Adrenal gland (tissue), 19 donors: ENCODE measurements at places on chromosomes 16 and 17. TPM values are rescaled to one million over a fixed set of nuclear protein-coding genes. Genes with fewer than 3 reads are reported as not detected.

GRCh38 chr17:79830303-79830702 is 8.9 kb downstream of the CBX4 start:
- peaks cover 22% of the 10 kb centered on the region for H3K36me3 ChIP-seq
- peaks cover 30% of the 10 kb centered on the region for H3K4me1 ChIP-seq
- H3K4me3 ChIP-seq, result no peak overlapping the region
- no peaks in the 10 kb centered on the region for H3K27me3 ChIP-seq

DNA sequence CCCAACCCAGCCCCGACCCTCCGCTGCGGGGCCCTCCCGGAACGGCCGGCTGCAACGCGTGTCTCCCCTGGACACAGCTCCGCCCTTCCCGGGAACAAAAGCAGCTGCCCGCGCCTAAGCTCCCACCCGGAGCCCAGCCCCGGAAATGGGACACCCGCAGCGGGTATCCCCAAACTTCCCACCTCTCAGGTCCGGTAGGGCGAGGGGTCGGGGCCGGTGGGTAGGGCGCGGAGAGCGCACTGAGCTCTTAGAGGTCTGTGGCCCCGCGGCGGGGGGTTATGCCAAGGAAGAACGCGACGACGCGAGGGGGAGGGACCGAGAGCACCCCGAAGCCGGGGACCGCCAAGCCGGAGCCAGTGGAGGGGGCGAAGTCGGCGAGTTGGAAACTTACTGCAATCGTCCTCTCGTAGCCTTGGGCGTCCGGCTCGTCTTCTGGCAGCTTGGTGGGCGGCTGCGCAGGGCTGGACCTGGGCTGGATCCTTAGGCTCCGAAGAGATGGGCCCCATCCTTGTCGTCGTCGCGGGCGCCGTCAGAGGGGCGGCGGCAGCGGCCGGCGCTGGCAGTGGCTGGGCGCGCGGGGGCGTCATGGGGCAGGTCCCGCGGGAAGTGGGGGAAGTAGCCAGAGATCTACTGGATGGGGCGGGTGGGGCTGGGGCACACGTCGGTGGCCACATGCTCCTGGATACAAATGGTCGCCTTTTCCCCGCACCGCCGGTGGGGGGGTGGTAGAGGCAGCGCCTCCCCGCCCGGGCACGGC is 6.9 kb downstream of the USP6 start:
- H3K36me3 ChIP-seq, result no peaks in the 10 kb centered on the region
- H3K27me3 ChIP-seq, result peaks cover 21% of the 10 kb centered on the region
- no peak for DNase-seq

DNA sequence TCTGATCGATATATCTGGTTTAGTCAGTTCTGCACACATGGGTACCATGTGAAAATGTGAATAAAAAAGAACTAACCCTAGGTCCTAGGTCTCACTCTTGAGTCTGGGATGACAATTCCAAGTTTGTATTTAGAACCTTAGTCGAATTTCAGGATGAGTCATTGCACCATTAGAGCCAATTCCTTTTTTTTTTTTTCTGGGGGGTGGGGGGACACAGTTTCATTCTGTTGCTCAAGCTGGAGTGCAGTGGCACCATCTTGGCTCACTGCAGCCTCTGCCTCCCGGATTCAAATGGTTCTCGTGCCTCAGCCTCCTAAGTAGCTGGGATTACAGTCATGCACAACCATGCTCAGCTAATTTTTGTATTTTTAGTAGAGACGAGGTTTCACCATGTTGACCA is 41.6 kb downstream of the SPAG9 start:
- no peaks in the 10 kb centered on the region for H3K27me3 ChIP-seq
- H3K4me3 ChIP-seq, result no peak overlapping the region
- no peak for DNase-seq
- no peak overlapping the region for H3K27ac ChIP-seq
- no peaks in the 10 kb centered on the region for H3K36me3 ChIP-seq

DNA sequence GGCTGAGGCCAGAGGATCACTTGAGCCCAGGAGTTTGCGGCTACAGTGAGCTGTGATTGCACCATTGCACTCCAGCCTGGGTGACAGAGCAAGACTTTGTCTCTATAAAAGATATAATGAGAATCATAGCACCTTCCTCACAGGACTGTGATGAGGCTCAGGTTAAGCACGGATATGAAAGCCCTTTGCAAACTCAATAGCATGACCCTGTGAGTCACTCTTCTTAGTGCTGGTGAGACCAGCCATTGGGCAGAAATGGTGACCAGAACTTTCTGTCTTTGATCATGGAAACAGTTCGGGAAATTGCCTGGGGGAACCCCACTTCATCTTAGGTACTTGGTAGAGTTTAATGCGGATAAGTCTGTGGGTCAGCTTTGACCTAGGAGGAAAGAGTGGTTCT is 144.2 kb downstream of the PRKCB start:
- no peaks in the 10 kb centered on the region for H3K4me1 ChIP-seq
- DNase-seq, result no peak
- H3K27ac ChIP-seq, result no peak overlapping the region
- no peaks in the 10 kb centered on the region for H3K27me3 ChIP-seq

DNA sequence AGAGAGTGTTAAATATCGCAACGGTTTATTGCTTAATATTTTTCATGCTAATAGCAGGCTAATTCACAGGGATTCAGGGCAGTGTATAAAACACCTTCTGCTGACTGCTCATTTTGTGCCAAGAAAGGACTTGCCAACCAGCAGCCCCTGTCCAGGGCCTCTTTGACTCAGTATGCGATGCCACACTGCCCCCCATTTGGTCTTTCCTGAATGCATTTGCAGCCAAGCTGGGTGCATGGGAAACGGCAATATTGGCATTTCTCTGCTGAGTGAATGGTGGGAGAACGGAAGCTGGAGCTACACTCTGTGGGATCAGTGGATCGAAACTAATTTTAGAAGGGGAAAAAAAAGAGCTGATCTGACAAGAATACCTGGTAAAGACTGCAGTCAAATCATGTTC is 152.9 kb upstream of the C16orf82 start:
- H3K4me1 ChIP-seq, result no peaks in the 10 kb centered on the region
- H3K4me3 ChIP-seq, result no peak overlapping the region
- H3K27me3 ChIP-seq, result no peaks in the 10 kb centered on the region
- no peaks in the 10 kb centered on the region for H3K36me3 ChIP-seq
- DNase-seq, result no peak

GRCh38 chr16:20515688-20516090 is 60.5 kb downstream of the ACSM2B start:
- H3K36me3 ChIP-seq, result no peaks in the 10 kb centered on the region
- H3K4me1 ChIP-seq, result no peaks in the 10 kb centered on the region
- H3K27me3 ChIP-seq, result no peaks in the 10 kb centered on the region
- no peak for DNase-seq

DNA sequence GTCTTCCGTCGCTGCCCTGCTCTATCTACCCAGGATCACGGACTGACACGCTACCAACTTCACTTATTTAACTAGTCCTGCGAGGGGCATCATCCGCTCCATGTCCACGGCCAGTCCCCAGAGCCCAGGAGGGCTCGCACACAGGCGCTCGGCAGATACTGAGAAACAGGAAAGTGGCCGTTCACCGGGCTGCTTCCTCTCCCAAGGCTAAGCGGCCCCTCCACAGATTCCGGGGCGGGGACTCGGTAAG is 388 bp downstream of the OXLD1 start:
- no peak for DNase-seq
- H3K27ac ChIP-seq, result peak overlapping the region; percentile 79
- H3K36me3 ChIP-seq, result peaks cover 28% of the 10 kb centered on the region
- H3K27me3 ChIP-seq, result no peaks in the 10 kb centered on the region

FNDC8 gene
- not detected for total RNA-seq

DNA sequence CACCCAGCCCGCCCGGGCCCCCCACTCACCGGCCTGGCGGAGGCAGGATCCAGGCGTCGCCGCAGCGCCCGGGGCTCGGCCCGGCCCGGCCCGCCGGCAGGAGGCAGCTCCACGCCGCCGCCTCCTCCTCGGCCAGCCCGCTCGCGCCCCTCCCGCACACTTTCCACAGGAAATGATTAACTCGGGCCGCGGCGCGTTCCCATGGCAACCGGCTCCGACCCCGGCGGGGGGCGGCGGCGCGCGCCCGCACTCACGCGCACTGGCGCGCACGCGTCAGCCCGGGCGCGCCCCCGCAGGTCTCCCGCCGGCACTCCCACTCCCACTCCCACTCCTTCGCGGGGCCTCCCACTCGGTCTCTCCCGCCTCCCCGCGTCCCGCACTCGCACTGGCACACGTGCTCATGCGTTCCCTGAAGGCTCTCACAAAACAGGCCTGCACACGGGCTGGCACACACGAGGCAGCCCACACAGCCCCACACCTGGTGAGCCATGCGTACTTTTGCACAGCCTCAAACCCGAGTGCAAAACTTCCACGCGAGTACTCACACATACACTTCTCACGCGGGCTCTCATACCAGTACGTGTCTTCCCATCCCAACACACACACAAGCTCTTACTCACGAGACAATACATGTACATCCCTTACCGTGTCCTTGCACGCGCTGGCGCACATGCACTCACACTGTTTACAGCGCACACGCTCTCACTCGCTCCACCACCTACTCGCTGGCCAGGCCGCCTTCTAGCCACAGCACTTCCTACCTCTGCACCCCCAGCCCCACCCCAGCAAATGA is at the start of gene KIFC3:
KIFC3 (minus strand) TSS at position 151 of the 793 bp plus-strand sequence. CDS start 4,248 bp downstream, outside the sequence.
- peak; percentile 90 for DNase-seq
- peak within 1 kb of the TSS; percentile 7 for H3K4me3 ChIP-seq
- H3K27ac ChIP-seq, result peak within 1 kb of the TSS; percentile 89

C17orf78 gene
- not detected for total RNA-seq

DNA sequence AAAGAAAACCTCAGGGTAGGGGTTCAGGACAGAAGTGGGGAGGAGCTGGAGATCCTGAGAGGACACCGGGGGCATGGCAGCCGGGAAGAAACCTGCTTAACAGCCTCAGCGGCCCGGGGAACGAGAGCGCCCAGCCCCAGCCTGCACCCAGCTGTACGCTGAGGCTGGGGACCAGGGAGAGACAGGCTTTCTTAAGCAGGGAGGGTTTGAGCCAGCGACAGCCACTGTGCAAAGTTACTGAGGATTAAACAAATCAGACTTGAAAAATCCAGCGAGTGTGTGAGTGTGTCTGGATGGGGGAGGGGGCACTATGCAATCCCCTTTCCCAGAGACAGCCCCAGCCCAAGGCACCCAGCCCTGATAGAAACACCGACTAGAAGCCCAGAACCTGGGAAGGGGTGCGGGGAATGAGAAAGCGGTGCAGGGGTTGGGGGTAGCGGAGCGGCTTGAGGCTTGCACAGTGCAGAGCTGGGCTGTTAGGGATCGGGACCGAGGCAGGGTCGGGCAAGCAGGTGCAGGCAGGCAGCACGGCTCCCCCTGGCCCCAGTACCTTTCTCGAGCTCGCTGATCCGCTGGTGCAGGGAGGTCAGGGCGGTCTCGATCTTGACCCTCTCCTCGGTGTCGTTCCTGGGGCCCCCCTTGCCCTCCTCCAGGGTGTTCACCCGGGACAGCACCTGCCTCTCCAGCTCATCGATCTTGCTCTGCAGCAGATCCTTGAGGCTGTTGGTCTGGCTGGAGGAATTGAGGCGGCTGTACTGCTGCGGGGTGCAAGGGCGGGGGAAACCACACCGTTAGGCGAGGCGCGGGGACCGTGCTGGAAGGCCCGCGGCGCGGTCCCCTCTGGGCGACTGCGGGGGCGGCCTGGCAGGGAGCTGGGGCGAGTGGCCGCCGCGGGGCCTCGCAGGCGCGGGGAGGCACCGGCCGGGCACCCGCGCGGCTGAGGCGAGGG is 1.2 kb downstream of the NPTX1 start:
- H3K27me3 ChIP-seq, result peaks cover 57% of the 10 kb centered on the region
- H3K27ac ChIP-seq, result no peak overlapping the region
- H3K4me1 ChIP-seq, result peaks cover 30% of the 10 kb centered on the region
- no peak for DNase-seq

GRCh38 chr17:42518755-42519545 is 17.1 kb upstream of the NAGLU start:
- H3K36me3 ChIP-seq, result peaks cover 36% of the 10 kb centered on the region
- peak; percentile 42 for DNase-seq
- H3K27ac ChIP-seq, result peak overlapping the region; percentile 99
- no peaks in the 10 kb centered on the region for H3K27me3 ChIP-seq

GRCh38 chr16:8600144-8600775 is 9.9 kb upstream of the TMEM114 start:
- no peak overlapping the region for H3K4me3 ChIP-seq
- no peaks in the 10 kb centered on the region for H3K36me3 ChIP-seq

DNA sequence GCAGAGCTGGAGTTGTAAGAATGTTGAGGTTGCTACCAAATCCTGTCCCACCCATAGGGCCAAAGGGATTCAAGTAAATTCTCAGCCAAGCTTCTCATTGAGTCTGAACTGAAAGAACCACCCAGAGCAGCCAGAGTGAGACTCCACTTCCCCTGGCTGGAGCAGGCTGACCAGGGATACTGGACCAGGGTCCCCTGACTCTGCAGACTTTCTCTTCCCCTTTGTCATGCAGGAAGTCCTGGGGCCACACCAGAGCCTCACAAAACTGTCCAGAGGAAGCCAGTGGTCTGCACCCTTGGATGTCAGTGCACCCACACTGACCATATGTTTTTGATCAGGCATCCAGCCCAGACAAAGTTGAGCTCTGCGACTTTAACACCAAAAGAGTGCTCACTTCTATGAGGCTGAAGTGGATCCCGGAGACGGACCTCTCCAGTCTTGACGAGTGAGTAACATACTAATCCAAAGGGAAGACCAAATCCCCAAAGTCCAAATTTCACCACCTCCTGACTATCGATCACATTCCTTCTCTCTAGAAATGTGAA is 4.1 kb downstream of the NXN start:
- no peak overlapping the region for H3K27ac ChIP-seq
- no peak for DNase-seq
- H3K27me3 ChIP-seq, result no peaks in the 10 kb centered on the region
- H3K4me1 ChIP-seq, result peaks cover 5% of the 10 kb centered on the region
- H3K36me3 ChIP-seq, result no peaks in the 10 kb centered on the region

GPR179 gene
- under 0.01 TPM for total RNA-seq

GRCh38 chr17:79075861-79076406 is 1.3 kb downstream of the ENGASE start:
- no peak for DNase-seq
- peaks cover 31% of the 10 kb centered on the region for H3K36me3 ChIP-seq
- H3K27ac ChIP-seq, result no peak overlapping the region
- peaks cover 22% of the 10 kb centered on the region for H3K4me1 ChIP-seq

DNA sequence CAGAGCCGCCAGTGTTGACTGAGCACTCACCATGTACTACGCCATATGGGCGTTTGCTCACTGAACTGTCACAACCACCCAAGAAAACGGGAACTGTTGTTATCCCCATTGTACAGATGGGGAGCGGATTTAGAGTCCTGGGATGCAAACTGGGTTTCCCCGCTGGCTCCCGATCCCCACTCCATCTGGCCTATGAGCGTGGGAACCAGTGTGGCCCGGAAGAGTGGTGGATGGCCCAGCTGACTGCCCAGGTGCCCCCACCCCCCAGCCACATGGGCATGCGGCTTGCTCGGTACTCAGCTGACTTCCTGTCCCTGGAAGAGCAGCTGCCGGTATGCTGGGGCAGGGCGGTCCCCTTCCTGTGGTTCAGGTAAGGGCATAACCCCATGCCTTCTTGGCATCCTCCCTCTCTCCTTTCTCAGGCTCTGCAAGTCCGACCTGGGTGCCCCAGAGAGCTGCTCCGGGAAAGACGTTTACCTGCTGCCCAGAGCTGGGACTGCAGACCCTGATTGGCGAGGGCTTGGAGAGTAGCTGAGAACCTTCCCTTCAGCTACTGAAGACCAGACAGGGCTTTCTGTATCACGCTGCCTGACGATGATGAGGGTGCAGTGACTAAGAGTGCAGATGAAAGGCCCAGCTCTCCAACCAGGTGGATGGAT is 16.2 kb downstream of the SOCS3 start:
- no peaks in the 10 kb centered on the region for H3K36me3 ChIP-seq
- H3K4me1 ChIP-seq, result peaks cover 14% of the 10 kb centered on the region
- no peaks in the 10 kb centered on the region for H3K27me3 ChIP-seq
- no peak overlapping the region for H3K4me3 ChIP-seq
